ENCODE measurements at places on chromosomes 1 and 21.

DNA sequence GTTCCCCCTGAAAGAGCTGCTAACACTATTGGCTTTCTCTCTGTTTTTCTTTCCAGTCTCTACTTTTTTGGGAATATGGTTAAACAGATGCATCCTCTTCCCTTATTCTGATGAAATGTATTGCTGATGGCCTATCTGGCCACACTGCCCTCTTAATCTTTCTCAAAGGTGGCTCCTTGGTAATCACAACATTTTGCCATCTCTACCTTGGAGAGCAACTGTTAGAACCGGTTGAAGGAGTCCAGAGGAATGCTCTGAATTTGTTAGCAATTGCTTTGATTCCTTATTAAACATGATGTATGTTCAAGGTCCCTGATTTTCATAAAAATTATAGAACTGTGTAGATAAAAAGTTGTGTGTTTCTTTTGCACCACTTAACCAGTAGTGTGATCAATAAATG lies 50.1 kb upstream of the ARID1A start:
- no peak for DNase-seq

DNA sequence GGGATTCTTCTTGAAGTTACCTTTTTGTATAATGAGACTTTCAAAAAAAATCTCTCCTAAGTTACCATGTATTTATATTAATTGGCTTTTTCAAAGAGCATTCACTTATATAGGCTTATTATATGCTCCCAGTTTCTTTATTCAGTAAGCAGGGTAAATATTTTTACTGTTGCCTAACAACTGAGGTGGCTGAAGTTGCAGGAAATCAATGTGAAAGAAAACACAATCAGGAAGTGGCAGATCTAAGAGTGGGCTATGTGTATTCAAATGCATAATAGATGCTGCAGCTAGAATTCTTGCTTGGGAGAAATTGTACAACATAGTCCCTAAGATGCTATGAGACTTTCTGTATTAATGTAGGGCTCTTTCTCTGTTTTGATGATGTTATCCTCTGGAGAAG lies 606.9 kb downstream of the NUF2 start:
- DNase-seq, result no peak

GRCh38 chr1:198254948-198255347 lies 98.2 kb downstream of the NEK7 start:
- no peak for DNase-seq

- no peak for DNase-seq
Observed at GRCh38 chr1:228478912-228479711, 8.1 kb upstream of the RNF187 start.

DNA sequence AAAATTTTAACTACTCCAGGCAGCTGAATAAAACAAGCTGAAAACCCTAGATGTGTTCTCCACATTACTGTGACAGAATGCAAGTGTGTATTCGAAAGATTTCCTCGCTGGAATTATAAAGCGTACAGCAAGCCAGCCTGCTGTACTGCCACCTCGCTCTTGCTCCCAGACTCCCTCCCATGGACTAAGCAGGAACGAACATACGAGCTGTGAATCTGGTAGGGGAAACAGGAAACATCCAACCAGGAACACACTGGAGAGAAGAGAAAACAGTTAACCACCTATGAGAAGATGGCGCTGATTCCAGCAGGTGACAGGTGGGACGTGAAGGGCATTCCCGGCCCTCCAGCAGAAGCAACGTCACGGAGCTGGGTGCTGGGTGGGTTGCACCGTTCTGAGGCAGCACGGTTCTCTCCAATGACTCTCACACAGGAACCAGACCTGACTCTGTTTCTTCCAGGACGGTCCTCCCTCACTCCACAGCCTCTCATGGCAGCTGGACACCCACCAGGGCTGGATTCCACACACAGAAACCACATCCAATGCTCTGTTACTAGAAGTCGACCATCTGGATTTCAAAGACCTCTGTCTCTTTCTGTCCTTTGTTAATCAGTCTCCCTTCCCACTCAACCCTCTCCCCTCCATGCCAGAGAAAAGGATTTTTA lies 219.2 kb downstream of the RERE start:
- DNase-seq, result peak; percentile 26

DNA sequence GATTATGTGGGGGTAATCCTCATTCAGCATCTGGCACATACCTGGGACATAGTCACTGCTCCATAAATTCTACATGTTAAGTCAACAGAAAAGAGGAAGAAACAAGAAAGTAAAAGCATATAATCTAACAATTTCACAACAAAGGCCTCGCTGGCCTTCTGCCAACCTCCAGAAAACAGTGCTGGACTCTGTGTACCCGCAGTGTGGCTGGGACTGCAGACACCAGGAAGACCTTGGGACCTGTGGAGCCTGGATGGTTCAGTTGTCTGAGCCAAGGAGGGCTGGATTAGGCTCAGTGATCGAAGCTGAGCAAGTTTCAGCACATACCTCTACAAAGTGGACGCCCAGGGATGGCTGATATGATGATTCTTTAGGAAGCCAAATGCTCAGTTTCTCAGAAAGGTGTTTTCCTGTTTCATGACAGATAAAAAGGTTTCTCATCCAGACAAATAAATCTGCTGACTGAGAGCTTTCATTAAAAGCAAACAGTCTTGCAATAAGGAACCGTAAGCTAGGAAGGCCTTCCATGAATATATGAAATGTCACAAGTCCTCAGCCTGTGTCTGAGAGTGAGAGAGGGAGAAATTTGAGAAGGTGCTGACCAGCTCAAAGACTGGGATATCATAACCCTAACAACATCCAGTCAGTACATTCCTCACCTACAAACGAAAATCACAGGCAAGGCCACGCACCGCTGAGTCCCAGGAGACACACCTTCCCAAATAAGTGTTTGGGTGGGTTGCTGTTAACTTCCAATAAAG lies 48.4 kb downstream of the CAPZB start:
- DNase-seq, result peak; percentile 86

GRCh38 chr1:207333620-207334019 lies 12.1 kb downstream of the CD55 start:
- no peak for DNase-seq

- DNase-seq, result no peak
Observed at GRCh38 chr1:214658785-214659184, 55.8 kb downstream of the CENPF start.

GRCh38 chr21:32386195-32386870 lies 6.5 kb downstream of the URB1 start:
- DNase-seq, result no peak

- peak; percentile 54 for DNase-seq
Observed at GRCh38 chr1:209787551-209787950, 3.2 kb upstream of the C1orf74 start.

DNA sequence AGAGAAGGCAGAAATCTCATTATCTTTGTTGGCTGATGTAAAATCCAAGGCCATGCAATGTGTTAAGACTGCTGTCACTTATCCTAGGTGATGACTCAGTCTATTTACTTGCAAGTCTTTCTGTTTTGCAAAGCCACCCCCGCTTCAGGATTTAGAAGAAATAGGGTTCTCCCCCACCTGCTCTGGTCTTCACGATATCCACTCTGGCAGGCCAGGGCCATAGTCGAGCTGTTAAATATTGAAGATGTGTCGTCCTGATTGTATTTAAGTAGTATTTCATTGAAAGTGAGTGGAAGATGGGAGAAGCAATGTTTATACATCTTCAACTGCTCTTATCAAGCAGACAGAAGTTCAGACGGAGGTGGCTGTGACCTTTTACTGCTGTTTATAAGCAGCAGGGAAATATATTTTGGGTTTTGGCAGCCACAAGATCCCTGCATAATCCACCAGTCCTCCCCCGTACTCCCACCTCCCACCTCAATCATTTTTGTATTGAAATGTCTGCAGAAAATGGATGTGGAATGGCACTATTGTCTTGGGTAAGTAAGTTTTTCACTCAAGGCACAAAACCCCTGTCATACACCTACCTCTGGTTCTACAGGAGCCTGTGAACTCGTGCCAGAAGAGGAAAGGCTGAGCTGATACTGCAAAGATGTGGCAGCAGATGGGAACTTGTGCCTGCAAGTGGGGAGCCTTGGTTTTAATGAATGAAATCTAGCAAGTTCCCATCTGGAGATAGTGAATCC lies 117.4 kb downstream of the MRPS6 start:
- DNase-seq, result no peak

DNA sequence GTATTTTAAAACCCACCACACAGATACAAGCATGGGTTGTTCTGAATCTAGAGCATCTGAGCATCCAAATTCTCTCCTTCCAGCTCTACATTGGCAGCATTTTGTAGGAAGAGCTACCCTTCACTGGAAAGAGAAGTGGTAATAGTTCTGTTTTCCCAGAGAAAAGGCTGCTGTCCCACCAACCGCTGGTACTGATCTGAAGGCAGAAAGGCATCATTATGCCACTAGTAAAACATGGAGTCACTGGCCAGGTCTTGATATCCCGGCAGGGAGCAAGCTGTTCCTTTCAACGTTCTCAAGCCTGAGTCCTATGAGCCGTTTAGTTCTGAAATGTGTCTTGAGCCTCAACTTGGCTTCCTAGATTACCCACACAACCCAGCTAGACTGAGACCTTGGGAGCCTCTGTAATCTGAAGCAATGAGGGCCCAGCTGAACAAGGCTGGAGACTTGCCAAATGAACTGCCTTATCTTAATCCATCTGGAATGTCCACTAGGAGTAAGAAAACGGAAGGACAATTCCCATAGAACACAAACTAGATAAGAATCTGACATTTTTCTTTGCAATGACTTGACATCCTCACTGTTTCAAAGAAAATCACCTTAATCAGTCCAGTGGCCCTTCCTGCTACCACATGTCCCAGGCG lies 116.8 kb downstream of the KCNH1 start:
- no peak for DNase-seq

DNA sequence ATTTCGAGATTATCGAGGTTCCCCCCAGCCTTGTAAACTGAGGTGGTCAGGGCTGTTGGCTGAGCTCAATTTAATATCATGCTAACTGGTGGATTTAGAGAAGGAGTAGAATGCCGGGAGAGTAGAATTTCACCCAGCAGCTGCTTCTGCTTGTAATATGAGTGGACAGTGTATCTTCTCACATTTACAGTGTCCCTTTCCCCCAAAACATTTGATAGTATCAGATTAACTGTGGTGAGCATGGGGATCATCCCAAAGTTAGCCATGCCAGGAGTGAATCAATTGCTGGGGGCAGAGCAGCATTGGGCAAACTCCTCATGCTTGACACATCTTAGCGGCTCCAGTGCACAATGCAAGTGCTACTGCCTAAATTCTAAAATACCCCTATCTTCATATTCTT lies 9.2 kb upstream of the PPFIA4 start:
- no peak for DNase-seq

DNA sequence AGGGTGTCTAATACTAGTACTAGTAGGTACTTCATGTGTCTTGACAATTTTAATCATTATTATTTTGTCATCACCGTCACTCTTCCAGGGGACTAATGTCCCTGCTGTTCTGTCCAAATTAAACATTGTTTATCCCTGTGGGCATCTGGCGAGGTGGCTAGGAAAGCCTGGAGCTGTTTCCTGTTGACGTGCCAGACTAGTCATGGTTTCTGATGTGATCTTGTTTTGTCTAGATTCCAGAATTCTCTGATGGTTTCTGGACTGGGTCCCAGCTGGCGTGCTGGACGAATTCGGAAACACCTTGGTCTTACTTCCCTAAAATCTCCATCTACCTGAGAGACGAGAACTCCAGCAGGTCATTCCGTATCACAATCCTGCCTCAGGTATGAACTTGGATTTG lies 66.1 kb upstream of the FAM3B start:
- no peak for DNase-seq

- no peak for DNase-seq
Observed at GRCh38 chr1:7220007-7220406, 434.8 kb downstream of the CAMTA1 start.

DNA sequence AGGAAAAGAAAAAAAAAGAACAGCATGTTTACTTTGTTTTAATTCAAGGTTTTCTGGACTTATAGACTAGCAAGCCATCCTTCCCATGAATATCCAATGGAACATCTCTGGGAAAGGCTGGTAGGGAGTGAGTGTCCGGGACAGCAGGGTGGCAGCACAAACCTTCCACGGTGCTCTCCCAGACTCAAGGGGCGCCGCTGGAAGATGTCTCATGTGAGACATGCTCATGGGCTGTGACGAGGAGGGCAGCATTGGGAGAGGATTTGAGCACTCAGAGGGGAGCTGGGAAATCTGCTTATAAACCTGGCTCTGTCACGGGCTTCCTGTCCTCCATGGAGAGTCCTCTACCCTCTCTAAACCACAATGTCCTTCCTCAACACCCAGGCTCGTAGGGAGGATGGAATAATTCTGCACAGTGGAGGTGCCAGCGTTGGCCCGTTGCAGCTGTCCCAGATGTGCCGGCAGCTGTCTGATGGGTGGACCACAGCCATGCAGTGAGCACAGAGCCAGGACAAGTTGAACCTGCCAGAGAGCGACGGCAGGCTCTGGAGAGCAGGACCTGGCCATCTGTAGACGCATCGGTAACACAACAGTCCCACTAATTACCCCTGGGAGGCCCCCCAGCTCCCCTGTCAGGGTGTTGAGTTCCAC lies 100.1 kb upstream of the IGSF21 start:
- DNase-seq, result no peak

- no peak for DNase-seq
Observed at GRCh38 chr1:203593143-203593542, 33.5 kb upstream of the ATP2B4 start.

DNA sequence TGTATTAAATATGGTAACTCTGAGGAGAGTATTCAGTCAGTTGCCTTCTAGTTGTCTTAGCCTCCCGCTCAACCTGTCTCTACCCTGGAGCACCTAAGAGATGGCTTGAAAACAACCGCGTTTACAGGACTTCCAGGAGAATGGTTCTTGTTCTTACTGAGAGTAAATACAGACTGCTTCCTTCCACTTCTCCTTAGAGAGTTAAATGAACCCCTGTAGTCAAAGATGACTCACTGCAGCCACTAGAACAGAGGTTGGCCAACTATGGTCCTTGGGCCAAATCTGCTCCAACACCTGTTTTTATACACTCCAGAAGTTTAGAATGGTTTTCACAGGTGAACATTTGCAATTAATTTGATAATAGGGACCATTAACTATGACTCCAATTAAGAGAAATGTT lies 60.1 kb upstream of the ASB17 start:
- no peak for DNase-seq

GRCh38 chr1:44327679-44328491 lies 27.2 kb downstream of the ERI3 start:
- DNase-seq, result peak; percentile 68

- DNase-seq, result peak; percentile 13
Observed at GRCh38 chr1:161905269-161905884, 118.3 kb downstream of the OLFML2B start.

GRCh38 chr1:3061566-3061965 lies 7.4 kb upstream of the PRDM16 start:
- DNase-seq, result no peak

DNA sequence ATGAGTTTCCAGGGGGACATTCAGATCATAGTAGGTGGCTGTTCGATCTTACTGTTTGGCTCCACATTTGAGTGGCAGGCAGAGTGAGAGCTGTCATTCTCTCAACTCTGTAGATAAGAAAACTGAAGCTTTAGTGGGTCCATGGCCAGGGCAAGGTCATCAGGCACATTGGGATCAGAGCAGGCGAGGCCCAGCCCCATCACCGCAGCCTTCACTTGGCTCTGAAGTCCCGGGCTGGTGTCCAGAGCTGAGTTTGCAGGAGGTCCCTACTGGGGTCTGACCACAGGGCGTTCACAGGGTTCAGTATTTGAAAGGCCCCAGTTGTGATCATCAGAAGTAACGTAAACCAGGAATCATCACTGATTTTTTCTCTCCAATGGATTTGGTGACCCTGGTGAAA lies 76.7 kb downstream of the OBSCN start:
- DNase-seq, result peak; percentile 0
